MCF 10A (cell line): ENCODE measurements at places on chromosomes 3 and 15. TPM values are rescaled to one million over a fixed set of nuclear protein-coding genes. Genes with fewer than 3 reads are reported as not detected.

ZNF385D gene
- total RNA-seq: 1.5 and 1.8 TPM in 2 replicates

SLC15A2 gene
- 0.79 and 1.5 TPM in 2 replicates for total RNA-seq

ZPLD1 gene
- total RNA-seq: 0.12 and 0.22 TPM in 2 replicates

NRG4 gene
- not detected in 2 replicates for total RNA-seq

PLSCR4 gene
- total RNA-seq: 2.5 and 4.4 TPM in 2 replicates

LRCH3 gene
- 55.3 and 58.8 TPM in 2 replicates for total RNA-seq

CD200 gene
- 0.44 TPM in 1 of 2 replicates, not detected in the other for total RNA-seq

P2RY14 gene
- total RNA-seq: not detected in 2 replicates

CFAP100 gene
- total RNA-seq: not detected in 2 replicates

VGLL3 gene
- 6.3 and 12.2 TPM in 2 replicates for total RNA-seq

MUC20 gene
- total RNA-seq: 2.3 and 3.5 TPM in 2 replicates

SOX14 gene
- total RNA-seq: not detected in 2 replicates

KCNMB3 gene
- total RNA-seq: 0.15 and 0.28 TPM in 2 replicates

GRAMD1C gene
- total RNA-seq: 0.64 and 0.79 TPM in 2 replicates

MLF1 gene
- total RNA-seq: 5.0 and 6.8 TPM in 2 replicates

GRAMD2A gene
- 0.42 and 0.93 TPM in 2 replicates for total RNA-seq

MUSTN1 gene
- total RNA-seq: 2.3 TPM in 1 of 2 replicates, not detected in the other

CMTM6 gene
- total RNA-seq: 27.2 and 32.2 TPM in 2 replicates

PLIN1 gene
- 0.09 and 0.17 TPM in 2 replicates for total RNA-seq

USP4 gene
- total RNA-seq: 52.6 and 54.1 TPM in 2 replicates

PROS1 gene
- total RNA-seq: 15.6 and 17.4 TPM in 2 replicates

LMOD3 gene
- total RNA-seq: not detected in 2 replicates

LRRIQ4 gene
- total RNA-seq: not detected in 2 replicates

FBXO40 gene
- not detected in 2 replicates for total RNA-seq

NR2F2 gene
- total RNA-seq: 9.6 and 10.9 TPM in 2 replicates

OR5K2 gene
- total RNA-seq: not detected in 2 replicates
